Naive thymus-derived CD8-positive, alpha-beta T cell (primary cell): ENCODE measurements at places on chromosomes 13 and 19.
A peak's percentile ranks its signal among the peaks of the same experiment; 100 is the strongest.

DNA sequence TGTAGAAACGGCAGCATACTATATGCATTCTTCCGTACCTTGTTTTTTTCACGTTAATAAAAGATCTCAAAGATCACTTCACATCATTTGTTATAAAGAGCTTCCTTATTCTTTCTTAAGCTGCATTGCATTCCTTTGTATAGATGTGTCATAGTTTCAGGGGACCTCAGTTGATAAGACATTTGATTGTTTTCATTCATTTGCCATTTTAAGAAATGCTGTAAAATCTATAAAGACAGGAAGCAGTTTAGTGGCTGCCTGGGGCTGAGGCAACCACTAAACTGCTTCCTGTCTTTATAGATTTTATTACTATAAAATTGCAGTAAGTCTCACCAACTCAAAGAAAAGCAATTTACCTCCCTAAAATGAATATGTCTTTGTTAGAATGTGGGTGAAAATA is 59.4 kb downstream of the ZDHHC20 start:
- H3K27me3 ChIP-seq, result no peaks in the 10 kb centered on the region
- peak overlapping the region; percentile 89 for H3K27ac ChIP-seq
- H3K4me1 ChIP-seq, result peaks cover 55% of the 10 kb centered on the region
- peak; percentile 47 for DNase-seq
- peaks cover 49% of the 10 kb centered on the region for H3K36me3 ChIP-seq

DNA sequence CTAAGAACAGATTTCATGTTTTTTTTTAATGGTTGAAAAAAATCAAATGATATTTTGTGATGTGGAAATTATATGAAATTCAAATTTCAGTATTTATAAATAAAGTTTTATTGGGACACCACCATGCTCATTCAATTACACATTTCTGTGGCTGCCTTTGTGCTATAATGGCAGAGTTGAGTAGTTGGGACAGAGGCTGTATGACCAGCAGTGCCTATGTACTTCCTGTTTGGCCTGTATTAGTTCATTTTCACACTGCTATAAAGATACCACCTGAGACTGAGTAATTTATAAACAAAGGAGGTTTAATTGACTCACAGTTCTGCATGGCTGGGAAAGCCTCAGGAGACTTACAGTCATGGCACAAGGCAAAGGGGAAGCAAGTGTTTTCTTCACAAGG is 33.6 kb downstream of the AKAP11 start:
- H3K36me3 ChIP-seq, result peaks cover 31% of the 10 kb centered on the region
- H3K27ac ChIP-seq, result no peak overlapping the region
- no peaks in the 10 kb centered on the region for H3K27me3 ChIP-seq
- H3K4me3 ChIP-seq, result no peak overlapping the region
- H3K4me1 ChIP-seq, result peaks cover 33% of the 10 kb centered on the region

DNA sequence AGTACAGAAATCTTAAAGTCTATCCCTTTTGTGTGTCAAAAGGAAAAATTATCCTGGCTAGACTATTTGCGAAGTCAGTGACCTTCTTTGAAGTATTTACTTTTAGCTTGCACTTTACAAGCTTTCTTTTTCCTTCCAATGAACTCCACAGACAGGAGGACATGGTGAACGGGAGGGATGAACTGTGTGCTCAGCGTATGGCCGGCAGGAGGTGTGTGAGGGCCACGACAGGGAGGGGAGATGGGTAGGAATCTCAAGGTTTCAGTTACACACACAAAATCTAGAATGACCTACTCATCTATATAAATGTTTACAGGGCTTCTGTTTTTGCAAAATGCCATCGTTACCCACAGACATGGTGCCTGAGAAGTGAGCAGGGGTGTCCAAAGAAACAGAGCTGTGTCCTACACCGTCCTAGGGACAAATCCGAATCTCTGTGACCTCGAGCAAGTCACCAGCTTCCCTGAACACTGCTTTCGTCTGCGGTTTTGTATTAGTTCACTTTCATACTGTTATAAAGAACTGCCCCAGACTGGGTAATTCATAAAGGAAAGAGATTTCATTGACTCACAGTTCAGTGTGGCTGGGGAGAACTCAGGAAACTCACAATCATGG is 537.2 kb downstream of the LIG4 start:
- H3K36me3 ChIP-seq, result no peaks in the 10 kb centered on the region
- no peak overlapping the region for H3K27ac ChIP-seq
- no peak overlapping the region for H3K4me3 ChIP-seq
- H3K27me3 ChIP-seq, result no peaks in the 10 kb centered on the region
- DNase-seq, result no peak

DNA sequence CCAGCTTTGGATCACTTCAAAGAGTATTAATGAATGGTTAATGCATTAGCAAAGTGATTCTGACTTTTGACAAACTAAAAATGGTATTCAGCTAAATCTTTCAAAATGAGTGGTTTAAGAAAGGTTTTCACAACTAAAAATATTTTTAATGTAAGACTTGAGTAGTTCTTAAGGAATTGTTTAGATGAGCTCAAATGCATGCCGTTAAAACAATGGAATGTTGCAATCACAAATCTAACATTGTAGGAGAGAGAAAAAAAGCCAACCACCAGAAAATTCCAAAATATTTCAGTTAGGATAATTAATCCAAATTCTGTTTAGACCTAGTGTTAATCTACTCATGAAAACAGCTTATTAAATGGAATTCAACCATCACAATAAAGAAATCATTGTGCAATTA is 1044.8 kb upstream of the SLC10A2 start:
- no peak for DNase-seq
- no peaks in the 10 kb centered on the region for H3K36me3 ChIP-seq
- H3K4me1 ChIP-seq, result no peaks in the 10 kb centered on the region
- no peak overlapping the region for H3K4me3 ChIP-seq
- H3K27me3 ChIP-seq, result no peaks in the 10 kb centered on the region

- H3K27ac ChIP-seq, result no peak overlapping the region
- H3K36me3 ChIP-seq, result no peaks in the 10 kb centered on the region
- peaks cover 7% of the 10 kb centered on the region for H3K27me3 ChIP-seq
Measured at GRCh38 chr13:59856281-59856810, 307.4 kb downstream of the DIAPH3 start.
